NCI-H146 (cell line): ENCODE measurements at places on chromosomes 6 and 20.
A peak's percentile ranks its signal among the peaks of the same experiment; 100 is the strongest.

- DNase-seq, result no peak
Observed at GRCh38 chr6:83403191-83403590, 27.7 kb downstream of the ME1 start.

GRCh38 chr20:33211817-33212424, 5.2 kb upstream of the BPIFA3 start:
- DNase-seq, result peak; percentile 74

DNA sequence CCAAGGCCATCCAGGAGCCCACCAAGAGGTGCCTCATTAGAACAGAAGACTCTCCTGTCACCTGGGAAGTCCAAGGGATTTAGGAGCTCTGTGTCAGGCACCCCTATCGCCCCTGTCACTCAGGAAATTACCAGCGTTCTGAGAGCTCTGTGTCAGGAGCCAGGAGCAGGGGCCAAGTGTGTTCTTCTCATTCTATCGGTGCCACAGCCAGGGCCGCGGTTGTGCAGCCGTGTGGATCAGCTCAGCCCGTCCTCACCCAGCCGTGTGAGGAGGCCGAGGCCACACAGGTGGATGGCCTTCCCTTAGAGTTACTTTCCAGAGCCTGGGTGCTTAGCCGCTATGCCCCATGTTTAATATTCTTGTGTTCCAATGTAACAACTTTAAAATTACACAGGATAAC, 9.8 kb downstream of the MTG2 start:
- no peak for DNase-seq

- DNase-seq, result peak; percentile 39
Observed at GRCh38 chr6:129370268-129370916, 339.6 kb downstream of the ARHGAP18 start.

- DNase-seq, result no peak
Observed at GRCh38 chr6:163828038-163828795, 413.7 kb downstream of the QKI start.

GRCh38 chr6:74892091-74892490, 313.8 kb downstream of the COL12A1 start:
- DNase-seq, result no peak
